Calu3 (cell line): ENCODE measurements at places on chromosomes 6 and 20. TPM values are rescaled to one million over a fixed set of nuclear protein-coding genes. Genes with fewer than 3 reads are reported as not detected.

The MDFI gene
- 19.7 and 23.9 TPM in 2 replicates for total RNA-seq

The ABCC10 gene
- 53.0 and 60.4 TPM in 2 replicates for total RNA-seq

The TAGAP gene
- 0.17 and 0.64 TPM in 2 replicates for total RNA-seq

The BANF2 gene
- not detected in 2 replicates for total RNA-seq

The OXT gene
- total RNA-seq: not detected in 2 replicates

The DPPA5 gene
- not detected in 2 replicates for total RNA-seq

The PDSS2 gene
- total RNA-seq: 14.6 and 14.8 TPM in 2 replicates
